ENCODE measurements at places on chromosomes 3 and 15.

DNA sequence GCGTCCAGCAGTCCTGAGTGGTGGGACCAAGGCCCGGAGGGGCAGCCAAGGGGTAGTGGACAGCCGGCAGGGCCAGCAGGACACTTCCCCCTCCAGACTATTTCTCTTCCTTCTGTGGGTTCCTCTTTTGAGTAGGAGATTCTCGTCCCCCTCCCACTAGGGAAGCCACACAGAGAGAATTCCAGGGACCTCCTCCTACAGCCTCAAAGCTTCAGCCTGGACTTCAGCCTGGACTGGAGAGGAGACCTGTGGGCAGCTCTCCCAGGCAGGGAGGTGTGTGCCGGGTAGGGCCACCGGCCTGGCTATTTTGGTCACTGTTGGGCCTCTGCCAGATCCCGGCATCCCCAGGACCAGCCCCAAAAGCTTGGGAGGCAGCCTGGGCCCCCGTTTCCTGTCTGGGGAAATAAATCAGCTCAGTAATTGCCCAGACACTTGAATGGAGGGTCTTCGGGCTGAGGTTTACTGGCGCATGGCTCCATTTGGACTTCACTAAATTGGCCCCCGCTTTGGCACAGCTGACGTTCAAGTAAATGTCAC, 1.3 kb downstream of the SLC6A6 start:
- no peak for DNase-seq

GRCh38 chr3:143973259-143974021, 1.8 kb downstream of the DIPK2A start:
- DNase-seq = peak; percentile 66

GRCh38 chr3:160780245-160780644, 24.2 kb downstream of the PPM1L start:
- DNase-seq = no peak

- DNase-seq = no peak
These were observed 75.4 kb upstream of the PSMD6 start for GRCh38 chr3:64098670-64099069.

DNA sequence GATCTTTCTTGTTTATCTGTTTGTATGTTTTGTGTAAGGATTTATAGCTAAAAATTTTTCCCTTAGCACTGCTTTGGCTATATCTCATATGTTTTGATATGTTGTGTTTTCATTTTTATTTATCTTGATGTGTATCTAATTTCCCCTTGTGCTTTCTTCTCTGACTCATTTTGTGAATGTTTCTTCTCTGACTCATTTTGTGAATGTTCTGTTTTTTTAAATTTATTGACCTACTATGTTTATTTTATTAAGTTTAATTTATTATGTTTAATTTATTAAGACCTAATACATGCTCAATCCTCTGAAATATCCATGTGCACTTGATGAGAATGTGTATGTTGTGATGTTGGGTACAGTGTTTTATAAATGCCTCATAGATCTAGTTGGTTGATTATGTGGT, 793.5 kb upstream of the CADM2 start:
- no peak for DNase-seq

DNA sequence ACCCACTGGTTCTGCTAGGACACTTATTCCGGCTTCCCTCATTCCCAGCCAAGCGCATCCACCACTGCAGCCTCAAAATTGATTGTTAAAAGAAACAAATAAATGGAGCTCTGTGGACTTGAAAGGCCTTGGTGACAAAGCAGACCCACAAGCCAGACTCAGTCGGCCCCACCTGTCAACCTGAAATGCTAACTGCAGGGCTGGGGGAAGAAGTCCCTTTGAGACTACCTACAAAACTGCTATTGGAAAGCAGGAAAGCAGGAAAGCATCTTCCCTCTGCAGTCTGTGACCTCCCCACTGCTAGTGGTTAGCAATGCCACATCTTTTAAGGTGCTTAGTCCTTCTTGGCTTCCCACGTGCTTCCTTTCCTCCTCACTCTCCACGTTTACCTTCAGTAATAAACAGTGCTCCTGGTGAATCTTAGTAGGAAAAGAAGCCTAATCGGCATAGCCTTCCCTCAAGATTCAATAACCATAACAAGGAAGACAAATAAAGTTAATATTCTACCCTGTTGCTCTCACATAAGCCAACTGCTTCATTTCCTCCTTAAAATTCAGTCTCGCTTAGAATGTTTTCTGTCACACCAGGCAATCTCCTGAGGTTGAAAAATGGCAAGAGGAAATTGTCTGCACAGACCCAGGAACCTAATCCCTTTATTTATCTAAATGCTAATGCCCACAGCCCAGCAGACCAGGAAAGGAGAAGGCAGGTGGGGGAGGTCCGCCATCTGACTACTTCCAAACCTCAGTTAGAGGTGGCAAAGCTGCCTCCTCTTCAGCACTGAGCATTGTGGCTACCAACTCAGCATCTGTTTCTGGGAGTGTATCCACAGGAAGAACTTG, 296.2 kb downstream of the NEK10 start:
- DNase-seq = peak; percentile 19

DNA sequence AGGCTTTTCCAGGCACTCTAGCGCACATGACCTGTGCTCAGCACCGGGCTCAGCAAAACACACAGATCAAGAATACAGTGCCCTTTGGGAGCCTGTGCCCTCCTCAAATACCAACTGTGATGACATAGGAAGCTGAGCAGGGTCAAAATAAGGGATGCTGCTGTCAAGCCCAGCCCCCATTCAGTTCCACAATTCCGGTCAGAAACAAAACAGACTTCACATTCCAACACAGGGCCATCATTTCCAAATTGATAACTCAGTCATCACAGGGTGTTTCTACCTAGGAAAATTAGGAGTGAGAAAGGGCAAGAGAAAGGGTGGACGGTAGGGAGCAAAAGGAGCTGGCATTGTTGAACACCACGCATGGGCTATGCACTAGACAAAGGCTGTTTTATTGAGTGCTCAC, 158.4 kb upstream of the CCDC54 start:
- DNase-seq = no peak

DNA sequence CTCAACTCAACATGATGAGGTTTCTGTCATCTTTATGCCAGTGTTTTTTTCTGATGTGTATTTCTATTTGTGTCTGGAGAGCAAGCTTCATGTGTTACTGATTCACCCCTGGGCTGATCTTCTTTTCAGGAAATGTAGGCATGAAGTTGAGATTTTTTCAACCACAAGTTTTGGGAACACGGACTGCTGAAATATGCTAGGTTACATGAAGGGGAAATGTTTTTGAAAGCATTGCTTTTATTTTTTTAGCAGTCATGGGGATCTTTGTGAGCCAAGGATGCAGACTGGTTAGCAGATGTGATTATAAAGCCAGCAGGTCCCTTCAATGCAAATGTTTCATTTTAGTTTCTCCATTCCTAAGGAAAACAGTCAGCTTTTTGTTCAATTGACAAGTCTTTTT, 219.3 kb upstream of the COL8A1 start:
- no peak for DNase-seq

- no peak for DNase-seq
These were observed 65.9 kb downstream of the CPN2 start for GRCh38 chr3:194285024-194285849.

DNA sequence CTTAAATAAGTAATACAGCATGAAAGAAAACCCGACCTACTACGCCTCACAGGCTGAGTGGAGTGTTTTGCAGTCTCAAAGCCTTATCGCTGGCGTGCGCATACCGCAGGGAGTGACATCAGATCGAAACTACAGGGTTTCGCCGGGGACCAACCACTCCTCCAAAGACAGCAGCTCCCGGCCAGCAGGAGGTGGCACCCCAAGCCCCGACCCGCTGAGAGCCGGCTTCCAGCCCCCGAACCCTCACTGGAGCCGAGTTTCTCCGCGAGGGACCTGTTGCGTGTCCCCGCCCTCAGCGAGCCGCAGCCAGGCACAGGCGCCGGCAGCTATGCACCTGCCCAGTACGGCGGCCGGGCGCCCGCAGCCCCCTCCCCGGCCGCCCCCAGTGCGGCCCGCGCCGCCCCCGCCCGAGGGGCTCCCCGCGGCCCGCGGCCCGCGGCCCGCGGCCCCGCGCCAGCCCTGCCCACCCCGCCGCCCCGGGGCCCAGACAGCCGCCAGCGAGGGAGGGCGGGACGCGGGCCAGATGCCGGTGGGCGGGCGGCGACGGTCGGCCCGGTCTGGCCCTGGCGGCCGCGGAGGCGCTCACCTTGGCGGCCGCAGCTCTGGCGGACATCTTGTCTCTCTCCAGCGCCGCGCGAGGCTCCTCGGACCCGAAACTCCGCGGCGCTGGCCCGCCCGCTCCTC, 710 bp downstream of the TJP1 start:
- DNase-seq = peak; percentile 30

DNA sequence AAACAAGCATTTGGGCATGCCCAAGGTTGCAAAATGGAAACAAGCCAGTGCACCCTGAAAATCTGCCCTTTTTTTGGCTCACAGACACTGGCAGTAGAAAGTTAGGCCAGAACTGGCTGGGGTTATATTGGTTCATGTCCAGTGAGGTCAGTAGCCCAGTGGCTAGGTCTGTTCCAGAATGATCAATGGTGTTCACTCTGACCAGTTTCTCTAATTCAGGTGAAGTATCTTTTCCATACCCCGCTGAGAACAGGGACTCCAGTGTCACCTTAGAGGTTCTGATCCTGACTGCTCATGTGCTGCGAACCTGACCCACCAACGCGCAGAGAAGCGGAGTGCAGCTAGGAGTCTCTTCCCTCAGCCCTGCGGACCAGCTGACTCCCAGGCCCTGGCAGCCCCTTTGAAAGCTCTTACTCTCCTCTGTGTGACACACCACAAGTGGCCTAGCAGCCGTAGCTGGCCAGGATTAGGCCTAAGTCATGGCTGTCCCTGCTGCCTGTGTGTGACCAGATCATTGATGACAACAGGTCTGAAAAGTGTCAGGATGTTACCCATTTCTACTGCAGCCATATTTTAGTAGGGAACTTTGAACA, 123.5 kb downstream of the GHSR start:
- no peak for DNase-seq

GRCh38 chr15:69997161-69997485, 100.6 kb downstream of the TLE3 start:
- DNase-seq = peak; percentile 87

DNA sequence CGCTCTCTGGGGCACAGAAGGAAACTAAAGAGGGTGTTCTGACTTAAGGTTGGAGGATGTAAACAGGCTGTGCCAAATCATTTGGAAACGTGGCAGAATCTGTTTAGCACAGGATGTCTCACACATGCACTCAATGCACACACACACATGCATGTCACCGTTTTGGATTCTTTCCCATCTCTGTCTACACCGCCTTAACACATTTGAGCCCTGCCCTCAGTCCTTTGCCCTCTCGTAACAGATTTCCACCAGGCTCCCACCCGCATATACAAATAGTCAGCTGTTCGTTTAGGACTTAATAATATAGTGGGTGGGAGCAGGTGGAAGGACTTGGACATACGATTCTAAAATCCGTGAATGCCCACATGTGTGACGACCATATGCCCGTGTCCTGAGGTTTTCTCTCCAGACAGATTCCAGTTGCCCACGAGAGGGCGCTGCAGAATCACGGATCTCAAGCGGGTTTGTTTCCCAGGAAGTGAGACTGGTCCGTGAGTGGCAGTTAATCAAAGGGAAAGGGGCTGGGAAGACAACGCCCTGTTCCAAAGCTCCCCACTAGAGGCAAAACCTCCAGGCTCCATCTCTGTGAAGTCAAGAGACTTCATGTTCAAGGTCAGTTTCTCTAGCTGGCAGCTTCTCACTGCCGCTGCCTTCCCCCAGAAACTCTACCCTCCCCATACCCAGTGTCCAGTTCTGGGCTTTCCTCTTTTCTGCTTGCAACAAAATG, 44.5 kb downstream of the NOX5 start:
- peak; percentile 82 for DNase-seq

DNA sequence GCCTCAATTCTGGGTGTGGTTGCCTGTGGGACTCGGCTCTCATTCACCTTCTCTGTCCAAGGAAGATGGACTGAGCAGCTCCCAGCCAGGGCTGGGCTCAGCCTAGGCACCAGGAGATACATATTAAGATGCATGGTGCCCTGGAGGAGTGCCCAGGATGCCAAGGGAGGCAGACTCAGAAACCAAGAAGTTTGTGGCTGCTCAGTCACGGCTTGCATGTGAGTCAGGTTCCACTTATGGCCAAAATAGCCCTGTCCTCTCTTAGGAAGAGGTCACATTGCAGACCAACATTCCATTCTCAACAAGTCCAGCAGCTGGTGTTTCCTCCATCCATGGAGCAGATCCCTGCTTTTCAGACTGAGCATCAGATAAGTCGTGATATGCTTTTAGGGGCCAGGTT, 21.8 kb downstream of the CDCP1 start:
- DNase-seq = no peak

DNA sequence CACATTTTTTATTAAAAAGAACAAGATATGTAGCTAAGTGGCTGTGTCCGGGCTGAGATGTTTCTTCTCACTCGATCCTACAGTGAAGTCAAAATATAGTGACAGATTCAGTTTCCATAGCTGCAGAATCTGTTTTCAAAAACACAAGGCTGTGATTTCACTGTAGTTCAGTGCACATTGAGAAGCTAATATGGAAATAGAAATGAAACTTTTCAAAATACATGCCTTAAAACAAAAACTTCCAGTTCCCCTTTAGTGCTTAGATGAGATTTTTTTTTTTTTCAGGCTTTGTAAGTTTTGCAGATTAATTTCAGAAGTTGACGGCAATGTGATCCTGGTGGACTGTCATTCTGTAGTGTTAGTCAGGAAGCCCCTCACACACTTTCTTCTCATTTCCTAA, 23.8 kb upstream of the TRAK1 start:
- DNase-seq = no peak

DNA sequence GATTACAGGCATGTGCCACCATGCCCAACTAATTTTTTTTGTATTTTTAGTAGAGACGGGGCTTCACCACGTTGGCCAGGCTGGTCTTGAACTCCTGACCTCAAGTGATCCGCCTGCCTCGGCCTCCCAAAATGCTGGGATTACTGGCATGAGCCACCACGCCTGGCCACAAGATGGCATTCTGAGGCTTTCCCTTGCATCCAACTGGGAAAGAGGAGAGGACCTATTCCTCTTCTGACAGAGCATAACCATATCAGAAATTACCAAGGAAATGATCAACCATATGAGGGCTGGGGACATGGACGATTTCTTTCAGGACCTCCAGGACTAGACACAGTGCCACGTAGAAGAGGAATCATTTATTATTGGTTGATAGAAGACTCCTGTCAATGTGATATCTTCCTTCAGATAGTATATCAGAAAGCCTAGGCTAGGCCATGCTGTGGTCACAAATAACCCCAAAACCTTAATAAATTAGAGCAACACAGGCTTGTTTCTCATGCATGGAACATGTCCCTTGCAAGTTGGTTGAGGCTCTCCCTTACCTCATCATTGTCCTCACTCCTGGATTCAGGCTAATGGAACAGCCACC, 372.3 kb upstream of the IL12A start:
- peak; percentile 15 for DNase-seq

DNA sequence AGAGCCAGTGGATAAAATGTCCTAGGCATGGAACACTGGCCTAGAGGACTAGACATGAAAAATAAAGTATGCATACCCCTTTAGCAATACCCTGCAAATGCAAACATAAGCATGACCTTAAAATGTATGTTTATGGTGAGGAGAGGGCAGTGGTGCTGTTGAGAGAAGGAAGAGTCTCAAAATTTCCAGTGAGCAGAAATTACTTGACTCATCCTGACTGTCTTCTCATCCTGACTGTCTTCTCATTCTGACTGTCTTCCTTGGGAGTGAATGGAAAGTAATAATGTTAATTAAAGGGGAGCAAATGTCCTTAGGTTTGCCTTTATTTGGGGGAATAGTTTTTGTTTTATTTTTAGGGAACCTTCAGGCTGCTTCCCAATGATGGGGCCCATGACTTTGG, 121.5 kb upstream of the GALNT15 start:
- no peak for DNase-seq

- peak; percentile 6 for DNase-seq
These were observed 653 bp upstream of the WDR6 start for GRCh38 chr3:49006408-49007067.

- DNase-seq = no peak
These were observed 5.5 kb downstream of the XXYLT1 start for GRCh38 chr3:195265363-195265976.

- no peak for DNase-seq
These were observed 93.5 kb upstream of the ALDH1A3 start for GRCh38 chr15:100786139-100786531.
